ENCODE measurements at places on chromosomes 1 and 21.
A peak's percentile ranks its signal among the peaks of the same experiment; 100 is the strongest.

GRCh38 chr21:45109831-45110492 lies 35.6 kb downstream of the ADARB1 start:
- DNase-seq = no peak

DNA sequence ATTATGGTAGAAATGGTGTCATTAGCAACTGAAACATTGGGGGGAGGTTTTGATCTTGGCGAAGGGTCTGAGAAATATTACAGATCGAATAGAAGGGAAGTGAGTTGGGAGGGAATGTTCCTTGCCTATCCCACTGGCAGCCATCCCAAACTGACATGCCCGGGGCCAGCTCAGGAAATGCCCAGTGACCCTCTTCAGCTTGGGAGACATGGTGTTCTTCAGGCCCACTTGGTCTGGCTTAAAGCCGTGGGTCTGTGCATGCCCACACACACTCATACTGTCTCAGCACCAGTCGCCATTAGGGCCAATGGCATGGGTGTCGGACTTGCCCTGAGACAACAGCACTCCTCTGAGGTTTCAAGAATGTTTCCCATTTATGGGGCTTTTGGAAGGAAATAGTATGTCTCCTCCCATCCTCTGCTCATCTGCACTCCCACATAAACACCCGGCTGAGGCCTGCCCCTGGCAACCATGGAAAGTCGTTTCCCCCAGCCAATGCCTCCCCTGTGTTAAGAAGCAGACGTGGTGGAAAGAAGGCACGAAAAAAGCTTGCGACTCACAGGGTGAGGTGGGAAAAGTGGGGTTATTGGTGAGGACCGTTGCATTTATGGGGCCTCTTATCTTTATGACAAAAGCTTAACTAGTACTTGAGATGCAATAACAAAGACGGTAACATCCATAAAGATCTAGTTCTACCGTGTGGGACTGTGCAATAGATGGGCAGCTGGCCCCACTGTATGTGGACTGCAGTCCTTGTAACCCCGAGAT lies 2.0 kb downstream of the RNF186 start:
- DNase-seq = no peak

GRCh38 chr1:4172644-4173599 lies 272.9 kb upstream of the C1orf174 start:
- no peak for DNase-seq

- DNase-seq = no peak
These were observed 23.0 kb upstream of the PNRC2 start for GRCh38 chr1:23936481-23937176.

GRCh38 chr1:52168373-52169080 lies 26.6 kb downstream of the ZFYVE9 start:
- DNase-seq = no peak

- DNase-seq = no peak
These were observed 15.5 kb upstream of the TSPEAR start for GRCh38 chr21:44726826-44727225.

GRCh38 chr1:163055531-163055930 lies 13.6 kb upstream of the RGS4 start:
- no peak for DNase-seq

DNA sequence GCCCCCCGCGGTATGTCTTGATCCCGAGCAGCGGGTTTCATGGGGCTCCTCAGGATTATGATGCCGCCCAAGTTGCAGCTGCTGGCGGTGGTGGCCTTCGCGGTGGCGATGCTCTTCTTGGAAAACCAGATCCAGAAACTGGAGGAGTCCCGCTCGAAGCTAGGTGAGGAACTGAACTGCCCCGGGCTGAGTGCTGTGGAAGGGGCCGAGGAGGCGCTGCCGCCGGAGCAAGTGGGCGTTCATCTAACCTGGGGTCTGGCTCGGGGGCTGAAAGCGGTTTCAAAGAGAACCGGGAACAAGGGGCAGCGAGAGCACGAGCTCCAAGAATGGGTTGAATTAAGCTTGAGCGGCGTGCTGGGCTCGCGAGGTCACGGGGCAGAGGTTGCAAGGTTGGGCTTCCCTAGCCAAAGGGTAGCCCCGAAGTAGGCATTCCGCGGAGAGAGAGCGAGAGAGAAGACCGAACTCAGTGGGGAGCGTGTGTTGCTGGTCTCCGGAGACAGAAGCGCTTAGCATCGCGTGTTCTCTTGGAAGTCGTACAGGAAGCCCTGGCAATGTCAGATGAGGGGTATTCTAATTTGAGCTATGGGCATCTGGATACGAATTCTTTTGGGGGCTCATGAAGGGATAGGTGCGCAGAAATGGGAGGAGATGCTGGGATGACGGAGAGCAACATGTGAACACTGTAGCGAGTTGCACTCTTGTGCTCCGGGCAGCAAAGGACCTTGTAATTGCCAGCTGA lies 732 bp downstream of the HS2ST1 start:
- DNase-seq = no peak

GRCh38 chr1:56359056-56359455 lies 220.3 kb downstream of the PLPP3 start:
- no peak for DNase-seq

- DNase-seq = no peak
These were observed 59.8 kb upstream of the PGD start for GRCh38 chr1:10339036-10339567.

- DNase-seq = no peak
These were observed 30.6 kb upstream of the BACE2 start for GRCh38 chr21:41137401-41137800.

GRCh38 chr1:168623831-168624230 lies 47.4 kb downstream of the XCL1 start:
- DNase-seq = no peak

DNA sequence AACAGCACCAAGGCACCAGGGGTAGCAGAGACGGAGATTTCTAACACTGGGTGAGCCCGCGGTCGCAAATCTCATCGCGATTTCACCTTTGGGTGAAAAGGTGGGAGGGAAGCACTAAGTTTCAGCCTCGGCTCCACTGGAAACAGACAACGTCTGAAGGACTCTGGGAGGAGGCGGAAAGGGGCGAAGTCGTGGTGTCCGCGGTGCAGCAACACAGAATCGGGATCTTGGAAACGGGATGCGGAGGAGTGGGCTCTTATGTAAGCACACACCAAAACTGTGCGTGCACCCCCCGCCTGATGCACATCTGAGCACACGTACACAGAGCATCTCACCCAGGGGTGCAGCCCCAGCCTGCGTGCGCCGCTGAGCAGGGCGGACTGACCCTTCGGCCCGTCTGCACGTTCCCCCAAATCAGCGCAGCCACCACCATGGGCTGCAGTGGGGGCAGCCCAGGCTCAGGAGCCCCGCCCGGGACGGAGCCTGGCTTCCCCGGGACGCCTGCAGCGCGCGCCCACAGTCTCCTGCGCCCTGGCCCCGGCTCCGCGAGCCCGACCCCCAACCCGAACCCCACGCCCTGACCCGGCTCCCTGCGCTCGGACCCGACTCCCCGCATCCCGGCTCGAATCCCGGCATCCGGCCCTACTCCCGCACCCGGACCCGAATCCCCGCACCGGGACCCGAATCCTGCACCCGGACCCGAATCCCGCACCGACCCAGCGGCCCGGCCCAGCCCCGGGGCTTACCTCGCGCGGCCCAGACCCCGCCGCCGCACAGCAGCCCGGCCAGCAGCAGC lies 670 bp downstream of the CLSTN1 start:
- DNase-seq = no peak

DNA sequence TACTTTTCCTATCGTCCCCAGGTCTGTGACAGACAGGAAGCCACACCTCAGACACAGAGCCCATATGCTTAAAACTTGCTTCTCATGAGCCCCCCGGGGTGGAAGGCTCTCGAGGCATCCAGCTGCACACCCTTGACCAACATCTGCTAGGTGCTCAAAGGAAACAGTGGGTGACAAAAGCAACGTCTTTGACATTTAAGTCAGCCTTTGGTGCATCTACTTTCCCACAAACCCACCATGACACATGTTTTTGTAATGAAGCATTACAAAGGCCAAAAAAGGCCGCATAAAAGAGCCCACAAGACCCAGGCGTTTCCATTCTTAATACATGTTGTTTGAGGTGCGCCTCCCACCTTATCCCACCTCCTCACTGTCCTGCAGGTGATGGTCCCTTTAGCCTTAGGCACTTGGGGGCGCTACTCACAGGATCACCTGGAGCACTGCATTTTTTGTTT lies 11.8 kb upstream of the FASLG start:
- DNase-seq = no peak

DNA sequence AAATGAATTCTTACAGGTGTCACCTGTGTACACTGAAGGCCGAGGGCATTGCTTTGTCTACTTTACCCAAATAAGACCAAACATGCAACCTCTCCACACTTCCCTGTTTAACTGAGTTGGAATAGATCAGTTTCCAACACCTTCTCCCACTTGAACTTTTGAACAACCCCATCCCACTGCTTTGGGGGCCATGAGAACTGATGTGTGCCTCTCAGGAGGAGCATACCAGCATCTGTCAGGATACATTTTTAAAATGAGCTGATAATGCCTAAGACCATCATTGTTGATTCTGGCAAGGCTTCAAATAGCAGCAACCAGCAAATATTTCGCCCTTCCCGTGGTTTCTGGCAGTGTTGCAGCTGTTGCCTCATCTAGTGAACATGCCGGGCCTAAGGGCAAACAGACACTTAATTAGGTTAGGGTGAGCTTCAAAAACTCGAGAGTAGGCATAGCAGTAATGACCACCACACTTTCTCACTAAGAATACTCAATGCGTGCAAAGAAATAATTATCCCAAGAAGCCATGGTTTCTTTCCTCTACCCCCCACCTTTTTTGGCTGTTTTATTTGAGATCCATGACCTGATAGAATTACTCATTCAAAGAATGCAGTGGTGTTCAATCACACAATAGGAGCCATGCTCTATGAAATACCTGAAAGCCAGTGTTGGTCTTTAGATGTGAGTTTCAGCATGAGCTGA lies 63.7 kb downstream of the MAP10 start:
- peak; percentile 83 for DNase-seq

- DNase-seq = no peak
These were observed 34.5 kb upstream of the TRABD2B start for GRCh38 chr1:48031676-48032075.

DNA sequence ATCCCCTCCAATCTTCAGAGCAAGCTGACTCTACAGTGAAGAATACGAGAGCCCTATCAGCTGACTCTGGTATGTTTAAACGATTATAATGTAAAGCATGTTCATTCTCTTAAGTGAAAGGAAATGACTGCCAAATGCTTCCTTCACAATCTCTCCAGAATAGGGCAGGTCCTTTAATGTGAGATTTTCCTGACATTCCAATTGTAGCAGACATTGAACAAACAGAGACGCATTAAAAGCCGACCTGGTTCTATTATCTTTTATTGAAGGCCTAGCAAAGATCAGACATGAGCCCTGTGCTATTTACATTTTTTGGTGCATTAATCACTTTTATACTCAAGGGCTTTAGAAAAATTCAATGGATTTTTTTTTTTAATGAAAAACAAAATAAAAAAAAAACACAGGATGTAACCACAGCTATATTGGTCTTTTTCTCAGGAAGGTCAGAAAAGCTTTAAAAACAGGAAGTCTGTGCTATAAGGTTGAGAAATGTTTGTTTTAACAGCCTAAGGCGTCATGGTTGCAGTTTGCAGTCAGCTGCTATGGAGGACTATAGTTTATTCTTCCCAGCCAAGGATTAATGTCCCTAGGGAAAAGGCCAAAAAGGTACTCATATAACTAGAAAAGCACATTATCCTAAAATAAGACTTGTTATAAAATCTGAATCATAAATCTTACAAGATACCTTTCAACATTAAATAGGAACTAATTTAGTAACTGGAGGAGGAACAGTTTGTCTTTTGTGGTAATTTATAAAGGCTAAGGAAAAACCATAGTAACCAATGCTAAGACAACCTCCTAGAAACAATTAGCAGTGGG lies 104.8 kb downstream of the RERE start:
- DNase-seq = peak; percentile 67

- DNase-seq = no peak
These were observed 226.6 kb downstream of the RERE start for GRCh38 chr1:8590721-8591351.

GRCh38 chr1:59814901-59815825 lies at the start of gene HOOK1:
Gene HOOK1, plus strand, starts transcription at chr1:59814949. Its CDS starts 169 bp downstream, at chr1:59815118.
- DNase-seq = no peak

DNA sequence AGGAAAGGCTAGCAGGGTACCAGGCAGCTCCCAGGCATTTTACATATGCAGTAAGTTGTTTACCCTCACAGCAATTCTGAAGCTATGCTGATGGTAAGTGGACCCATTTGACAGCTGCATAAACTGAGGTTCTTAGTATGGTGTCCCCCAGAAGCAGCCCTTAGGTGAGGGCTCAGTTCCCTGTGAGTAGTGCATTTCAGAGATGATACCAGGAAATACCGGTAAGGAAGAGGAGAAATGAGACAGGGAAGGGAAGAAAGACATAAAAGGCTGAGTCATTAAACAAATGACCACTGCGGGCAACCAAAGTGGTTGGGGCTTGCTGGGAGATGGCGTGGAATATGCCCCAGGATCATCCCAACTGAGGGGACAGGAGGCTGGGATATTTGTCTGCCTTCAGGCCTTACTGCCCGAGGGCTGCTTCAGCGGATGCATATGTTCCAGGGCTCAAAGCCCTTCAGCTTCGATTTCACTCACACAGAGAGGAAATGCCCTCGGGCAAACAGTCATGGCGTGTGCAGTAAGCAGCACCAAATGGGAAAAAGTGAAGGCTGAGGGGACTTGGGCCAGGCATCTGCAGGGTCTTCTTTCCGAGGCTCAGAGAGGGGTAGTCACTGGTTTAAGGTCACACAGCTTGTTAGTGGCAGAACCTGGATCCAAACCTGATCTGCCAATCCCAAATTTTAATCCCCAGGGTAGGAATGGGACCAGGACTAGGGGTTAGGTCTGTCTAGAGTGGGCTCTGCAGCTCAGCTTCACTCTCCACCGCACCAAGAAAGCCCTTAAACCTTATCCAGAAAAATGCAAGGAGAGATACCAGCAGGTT lies 133.7 kb upstream of the RUNX3 start:
- DNase-seq = no peak

DNA sequence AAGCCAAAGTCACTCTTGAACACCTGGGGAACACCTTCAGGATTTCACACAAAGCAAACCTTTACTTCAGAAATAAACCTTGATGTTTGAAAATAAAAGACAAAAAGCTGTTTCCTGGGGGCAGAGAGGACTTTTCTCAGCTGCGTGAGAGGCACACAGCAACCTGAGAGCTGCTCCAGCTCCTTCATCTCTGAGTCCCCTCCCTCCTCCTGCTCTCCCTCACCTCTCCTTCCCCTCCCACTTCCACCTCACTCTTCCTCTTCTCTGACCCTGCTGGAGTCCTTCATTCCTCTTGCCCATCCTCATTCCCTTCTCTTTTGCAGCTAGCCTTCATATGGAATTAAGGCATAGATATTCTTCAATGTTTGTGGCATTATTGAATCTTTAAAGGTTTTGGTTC lies 208.4 kb downstream of the OMA1 start:
- DNase-seq = no peak

GRCh38 chr1:198845851-198846250 lies 207.0 kb downstream of the PTPRC start:
- no peak for DNase-seq

DNA sequence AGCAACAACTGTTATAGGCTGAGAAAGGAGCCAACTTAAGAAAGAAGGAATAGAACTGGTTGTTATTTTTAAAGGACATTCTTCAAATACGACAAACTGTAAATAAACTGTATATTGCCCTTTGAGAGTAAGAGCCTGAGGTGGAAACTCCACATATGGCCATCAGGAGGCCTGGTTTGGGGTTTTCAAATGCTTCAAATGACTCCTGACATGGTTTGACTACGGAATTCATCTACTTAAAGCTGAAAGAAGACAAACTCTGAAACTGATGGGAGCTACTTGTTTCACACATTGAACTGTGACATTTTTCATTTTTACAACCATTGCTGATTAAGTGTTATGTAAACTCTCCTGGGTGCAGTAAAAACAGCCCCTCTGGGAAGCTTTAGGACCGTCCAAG lies 59.8 kb downstream of the NGF start:
- no peak for DNase-seq

GRCh38 chr1:203133970-203134725 lies 6.6 kb downstream of the ADORA1 start:
- DNase-seq = no peak
